ENCODE measurements at places on chromosomes 7 and 10. TPM values are rescaled to one million over a fixed set of nuclear protein-coding genes. Genes with fewer than 3 reads are reported as not detected.

TMEM26 gene
- 0.35 TPM for total RNA-seq

ZNF33A gene
- total RNA-seq = 6.9 TPM

MSMB gene
- total RNA-seq = not detected

DDX50 gene
- 56.1 TPM for total RNA-seq

RGR gene
- not detected for total RNA-seq

SLC16A12 gene
- total RNA-seq = 0.12 TPM

GRID2IP gene
- not detected for total RNA-seq

TRUB1 gene
- 12.1 TPM for total RNA-seq

PPP1R9A gene
- total RNA-seq = 0.38 TPM

TRPV5 gene
- total RNA-seq = not detected

PRLHR gene
- total RNA-seq = not detected

LRRC18 gene
- not detected for total RNA-seq

CREB5 gene
- 2.5 TPM for total RNA-seq

OLAH gene
- total RNA-seq = not detected

CALHM2 gene
- 27.1 TPM for total RNA-seq

DDC gene
- total RNA-seq = not detected

AKR1D1 gene
- total RNA-seq = not detected

CHN2 gene
- 2.2 TPM for total RNA-seq

SPDYE2 gene
- 0.12 TPM for total RNA-seq

PRKG1 gene
- 76.2 TPM for total RNA-seq

CALHM3 gene
- not detected for total RNA-seq

GPR15LG gene
- not detected for total RNA-seq

BEND7 gene
- 3.2 TPM for total RNA-seq

NAT16 gene
- total RNA-seq = not detected

ZFAND4 gene
- 4.0 TPM for total RNA-seq

SPDYE1 gene
- total RNA-seq = not detected

UBTD1 gene
- 16.3 TPM for total RNA-seq

C10orf143 gene
- total RNA-seq = 0.82 TPM

RTKN2 gene
- total RNA-seq = 0.23 TPM

LRRD1 gene
- under 0.01 TPM for total RNA-seq

NPSR1 gene
- not detected for total RNA-seq

TUBB8 gene
- total RNA-seq = not detected

POR gene
- total RNA-seq = 309 TPM

ANKRD7 gene
- total RNA-seq = 0.23 TPM

TMEM184A gene
- not detected for total RNA-seq

EN2 gene
- under 0.01 TPM for total RNA-seq

GDF2 gene
- not detected for total RNA-seq

MUC12 gene
- total RNA-seq = not detected

NUP42 gene
- 26.9 TPM for total RNA-seq

SLC39A12 gene
- not detected for total RNA-seq

TLX1 gene
- total RNA-seq = not detected

CHAT gene
- total RNA-seq = not detected

CALML5 gene
- not detected for total RNA-seq

CCNJ gene
- 6.6 TPM for total RNA-seq

SPAM1 gene
- total RNA-seq = not detected

DGKB gene
- total RNA-seq = not detected

PPIA gene
- total RNA-seq = 437 TPM

TMEM176A gene
- under 0.01 TPM for total RNA-seq

CPA4 gene
- total RNA-seq = 52.9 TPM

DLX5 gene
- not detected for total RNA-seq

RAMP3 gene
- total RNA-seq = not detected

PSD gene
- total RNA-seq = 4.8 TPM

ABCB8 gene
- total RNA-seq = 17.1 TPM

RPEL1 gene
- 0.12 TPM for total RNA-seq

POT1 gene
- 31.0 TPM for total RNA-seq

PROSER2 gene
- 2.3 TPM for total RNA-seq

HERC4 gene
- 36.0 TPM for total RNA-seq
